ENCODE measurements at places on chromosomes 16 and 17.

GRCh38 chr16:75116081-75116910 lies at the start of gene LDHD:
Gene LDHD (minus strand): TSS chr16:75116780. CDS start chr16:75116720, 60 bp downstream.
- no peak for DNase-seq

GRCh38 chr17:45372325-45372869 lies 55.6 kb upstream of the MAP3K14 start:
- no peak for DNase-seq

DNA sequence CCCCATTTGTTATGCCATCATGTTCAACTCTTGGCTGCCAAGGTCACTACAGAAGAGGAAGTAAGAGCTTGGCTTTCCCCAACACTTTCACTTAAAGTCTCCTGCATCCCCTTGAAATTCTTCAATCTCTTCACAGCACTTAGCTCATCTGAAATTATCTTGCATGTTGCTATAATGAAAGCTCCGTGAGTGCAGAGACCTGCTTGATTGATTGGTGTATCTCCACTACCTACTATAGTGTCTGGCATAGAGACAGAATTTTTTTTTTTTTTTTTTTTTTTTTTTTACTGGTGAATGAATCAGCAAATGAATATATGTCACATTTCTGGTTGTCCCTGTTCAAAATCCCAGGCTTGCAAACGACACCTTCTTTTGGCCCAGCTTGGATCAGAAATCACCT lies 1.9 kb upstream of the SDR42E1 start:
- DNase-seq: no peak

GRCh38 chr16:24046442-24046841 lies 209.7 kb upstream of the CACNG3 start:
- no peak for DNase-seq

GRCh38 chr17:82980632-82981031 lies 98.8 kb upstream of the METRNL start:
- DNase-seq: no peak

- no peak for DNase-seq
Measured at GRCh38 chr16:55475919-55476318, 3.1 kb upstream of the MMP2 start.

- DNase-seq: no peak
Measured at GRCh38 chr16:69621225-69621624, 55.5 kb downstream of the NFAT5 start.

GRCh38 chr17:16529906-16530305 lies 37.9 kb upstream of the LRRC75A start:
- DNase-seq: no peak

DNA sequence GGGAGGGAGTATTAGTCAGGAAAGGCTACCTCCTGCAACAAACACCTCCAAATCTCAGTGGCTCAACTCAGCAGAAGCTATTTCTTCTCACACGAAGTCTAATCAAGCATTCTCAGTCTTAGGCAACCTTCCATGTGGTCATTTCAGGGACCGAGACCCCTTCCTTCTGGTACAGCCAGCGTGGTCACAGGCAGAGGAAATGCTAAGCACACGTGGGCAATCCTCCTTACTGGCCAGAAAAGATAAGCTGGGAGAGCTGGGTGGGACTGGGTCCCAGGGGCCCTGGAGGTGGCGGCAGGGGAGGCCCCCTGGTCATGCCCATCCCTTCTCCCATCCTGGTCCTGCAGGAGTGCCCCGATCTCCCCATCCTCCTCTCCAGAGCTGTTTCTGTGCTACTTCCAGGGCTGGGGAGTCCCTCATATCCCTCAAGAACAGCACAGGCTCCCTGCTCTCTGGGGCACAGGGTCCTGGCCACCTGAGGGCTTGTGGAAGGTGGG lies 5.7 kb upstream of the CX3CL1 start:
- no peak for DNase-seq

DNA sequence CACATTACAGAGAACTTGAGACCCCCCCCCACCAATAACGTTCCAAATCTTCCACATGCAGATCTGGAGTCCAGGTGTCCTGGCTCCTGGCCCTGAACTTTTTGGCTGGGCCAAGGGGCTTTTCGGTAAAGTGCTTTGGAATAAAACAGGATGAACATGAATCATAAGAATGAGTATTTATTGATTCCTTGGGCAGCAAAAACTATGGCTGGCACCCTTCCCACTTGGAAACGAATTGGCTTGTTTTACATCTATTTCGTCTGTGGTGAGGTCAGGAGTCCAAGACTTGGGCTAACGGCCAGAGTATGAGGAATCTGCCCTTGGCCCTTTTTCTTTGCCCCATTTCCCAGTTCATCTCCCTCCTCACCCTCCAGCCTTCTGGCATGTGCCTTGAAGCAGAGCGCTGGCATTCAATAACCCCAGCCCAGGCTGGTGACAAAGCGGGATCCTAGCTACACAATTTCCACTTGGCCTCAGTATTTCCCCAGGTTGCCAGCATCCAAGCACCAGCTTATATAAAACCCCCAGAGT lies 4.1 kb upstream of the UBTF start:
- DNase-seq: no peak

- no peak for DNase-seq
Measured at GRCh38 chr17:58528443-58528842, 14.0 kb upstream of the MTMR4 start.

DNA sequence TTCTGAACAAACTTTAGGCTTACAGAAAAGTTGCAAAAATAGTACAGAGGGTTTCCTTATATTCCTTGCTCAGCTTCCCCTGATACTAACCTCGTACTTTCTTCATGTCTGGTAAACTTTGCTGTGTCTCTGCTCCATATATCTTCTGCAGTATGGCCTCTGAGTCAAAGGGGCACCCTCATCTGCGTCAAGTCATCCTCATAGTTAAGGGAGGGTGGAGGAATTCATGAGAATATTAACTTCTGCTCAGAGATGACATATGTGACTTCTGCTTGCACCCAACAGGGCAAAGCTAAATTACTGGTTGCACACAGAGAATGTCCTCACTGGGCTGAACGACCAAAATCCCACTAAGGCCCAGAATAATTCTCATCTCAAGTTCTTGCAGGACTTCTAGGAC lies 4.3 kb upstream of the CCL7 start:
- no peak for DNase-seq

Data from activated CD4-positive, alpha-beta T cell treated with anti-CD3 and anti-CD28 coated beads, Interleukin-2, Interleukin-6, amounts not matched to agents 100 ng/mL and 50 ng/mL, durations not matched to agents 16 hours and 8 hours (primary cell).